ENCODE measurements at places on chromosomes 2 and 18.

DNA sequence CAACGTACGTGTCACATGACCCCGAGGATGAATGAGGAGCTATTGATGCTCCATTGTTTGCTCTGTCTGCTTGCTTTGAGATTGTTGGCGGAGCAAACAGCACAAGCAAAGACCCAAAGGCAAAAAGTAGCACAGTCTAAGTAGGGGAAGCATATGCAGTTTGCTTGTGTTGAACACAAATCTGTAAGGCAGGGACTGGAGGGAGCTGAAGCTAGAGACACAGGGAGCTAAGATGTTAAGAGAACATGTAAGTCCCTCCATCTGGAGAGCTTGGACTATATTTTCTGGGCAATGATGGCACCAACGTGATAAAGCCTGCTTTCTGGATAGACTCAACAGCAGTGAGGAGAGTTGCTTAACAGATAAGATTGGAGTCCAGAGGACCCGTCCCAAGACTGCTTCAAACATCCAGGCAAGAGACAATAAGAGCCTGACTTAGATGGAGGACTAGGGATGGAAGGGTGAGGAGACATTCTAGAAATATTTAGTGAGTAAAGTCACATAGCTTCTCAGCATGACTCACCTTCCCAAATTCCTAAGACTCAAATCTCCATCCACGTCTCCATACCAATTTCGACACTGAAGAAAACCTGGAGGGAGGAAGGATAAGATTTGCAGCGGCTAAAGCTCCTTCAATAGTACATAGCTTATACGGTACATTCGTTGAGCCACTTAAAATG lies 88.1 kb upstream of the KLF7 start:
- DNase-seq = no peak

- no peak for DNase-seq
Observed at GRCh38 chr2:25018681-25019080, 23.2 kb upstream of the EFR3B start.

DNA sequence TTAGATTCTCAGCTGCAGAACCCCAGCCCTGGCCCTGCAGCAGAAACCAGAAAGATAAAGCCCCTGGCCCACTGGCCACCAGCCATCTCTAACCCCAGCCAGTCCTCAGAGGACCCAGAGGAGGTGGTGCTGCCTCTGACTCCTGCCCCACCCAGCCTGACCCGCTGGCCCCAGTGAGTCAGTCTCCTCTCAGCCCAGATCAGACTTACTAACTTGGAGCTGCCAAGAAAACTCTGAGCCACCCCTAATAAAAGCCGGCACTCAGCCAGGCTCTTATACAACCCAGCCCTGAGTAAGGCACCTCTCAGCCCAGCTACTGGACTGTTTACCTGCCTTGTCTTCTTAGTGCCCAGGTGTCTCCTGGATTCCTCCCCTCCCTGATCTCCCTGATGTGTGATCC lies 2.0 kb downstream of the SLC14A2 start:
- DNase-seq = no peak

GRCh38 chr18:70380915-70381896 lies 92.4 kb downstream of the SOCS6 start:
- DNase-seq = no peak

DNA sequence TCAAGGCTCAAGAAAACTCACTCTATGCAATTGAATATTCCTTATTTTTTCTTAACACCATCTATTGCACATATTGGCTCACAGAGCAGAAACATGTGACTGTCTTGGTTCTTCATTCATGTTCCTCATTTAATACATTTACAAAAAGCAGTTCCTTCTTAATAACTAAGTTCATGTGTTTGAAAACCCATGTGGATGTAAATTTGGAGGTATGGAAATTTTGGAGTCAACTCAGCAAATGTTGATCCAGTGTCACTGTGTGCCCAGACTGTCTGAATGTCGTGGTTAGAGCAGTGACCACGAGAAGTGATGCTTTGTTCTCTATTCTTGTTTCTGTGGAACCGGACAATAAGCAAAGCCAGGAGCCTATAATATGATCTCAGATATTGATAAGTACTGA lies 299.1 kb downstream of the SETBP1 start:
- no peak for DNase-seq

Data from activated CD4-positive, alpha-beta T cell treated with anti-CD3 and anti-CD28 coated beads, Interleukin-2, amount 50 U/mL, for 48 hours (primary cell).